ENCODE measurements at places on chromosomes 13 and 19.

- no peak for DNase-seq
These were observed 21.9 kb downstream of the SMIM24 start for GRCh38 chr19:3458229-3459088.

DNA sequence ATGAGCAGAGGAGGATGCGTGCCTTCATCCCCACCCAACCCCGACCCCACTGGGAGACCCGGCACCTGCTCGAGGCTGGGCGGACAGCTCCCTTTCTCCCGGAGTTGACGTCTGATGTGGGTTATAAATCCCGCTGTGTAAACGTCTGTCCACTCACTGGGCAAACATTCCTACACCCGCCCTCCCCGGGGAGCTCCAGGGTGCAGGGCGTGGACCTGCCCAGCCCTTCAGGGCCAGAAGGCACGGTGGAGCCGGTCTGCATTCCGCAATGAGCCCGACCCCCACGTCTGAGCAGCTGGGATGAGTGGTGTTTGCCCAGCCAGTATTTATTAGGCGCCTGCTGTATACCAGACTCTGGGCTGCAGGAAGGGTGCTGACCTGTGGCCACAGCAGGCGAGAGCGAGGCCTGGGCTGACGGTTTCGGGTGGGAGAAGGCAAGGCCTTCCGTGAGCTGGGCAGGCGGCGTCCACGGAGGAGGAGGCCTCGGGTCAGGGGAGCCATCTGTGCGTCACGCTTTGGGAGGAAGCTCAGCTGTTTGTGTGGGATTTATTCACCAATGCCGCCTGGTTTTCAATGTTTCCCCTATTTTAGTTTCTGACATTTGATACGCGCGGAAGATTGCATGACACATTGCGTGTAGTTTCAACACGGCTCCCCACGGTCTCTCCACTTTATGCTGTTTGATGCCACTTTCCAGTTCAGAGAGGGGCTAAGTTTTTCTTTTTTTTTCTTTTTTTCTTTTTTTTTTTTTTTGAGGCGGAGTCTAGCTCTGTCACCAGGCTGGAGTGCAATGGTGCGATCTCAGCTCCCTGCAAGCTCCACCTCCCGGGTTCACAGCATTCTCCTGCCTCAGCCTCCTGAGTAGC is 2.0 kb downstream of the MISP start:
- no peak for DNase-seq

GRCh38 chr19:3360421-3361383 is 5.7 kb upstream of the NFIC start:
- no peak for DNase-seq

GRCh38 chr13:96821381-96821780 is 172.9 kb downstream of the OXGR1 start:
- no peak for DNase-seq

DNA sequence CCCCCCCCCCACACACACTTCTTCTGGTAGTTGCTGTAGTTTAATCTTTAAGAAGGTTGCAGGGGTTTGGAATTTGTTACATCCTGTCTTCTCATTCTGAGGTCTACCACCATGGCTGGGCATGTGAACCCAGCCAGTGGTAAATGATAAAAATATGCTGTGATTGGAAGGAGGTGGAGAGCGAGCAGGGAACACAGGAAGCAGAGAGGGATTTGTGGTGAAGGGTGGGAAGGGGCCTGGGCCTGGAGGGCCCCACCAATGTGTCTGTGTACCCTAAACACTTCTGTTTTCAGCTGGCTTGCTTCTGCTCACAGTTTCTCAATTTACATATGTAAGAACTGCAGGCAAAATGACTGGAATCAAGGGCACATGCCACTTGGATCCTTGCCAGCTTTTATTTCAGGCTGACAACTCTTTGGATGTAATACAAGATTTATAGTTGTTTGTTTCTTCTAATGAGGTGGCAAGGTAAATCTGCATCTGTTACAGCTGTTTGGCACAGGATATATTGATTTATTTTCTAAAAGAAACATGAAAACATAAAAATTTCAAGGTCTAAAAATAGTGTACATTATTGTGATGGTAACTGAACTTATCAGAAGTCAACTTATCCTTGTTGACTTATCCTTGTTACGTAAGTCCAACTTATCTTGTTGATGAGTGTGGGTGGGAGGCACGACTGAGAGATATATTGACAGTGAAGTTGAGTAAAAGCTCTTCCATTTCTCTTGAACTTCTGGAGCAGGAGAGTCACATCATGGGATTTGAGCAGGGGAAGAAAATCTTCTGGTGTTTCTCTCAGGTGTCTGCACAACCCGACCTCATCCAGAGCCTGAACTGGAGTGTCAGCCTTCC is 313.2 kb downstream of the SHISA2 start:
- DNase-seq = no peak

- no peak for DNase-seq
These were observed 10.4 kb downstream of the LMNB2 start for GRCh38 chr19:2446381-2446780.

- no peak for DNase-seq
These were observed 144.1 kb upstream of the MIR17HG start for GRCh38 chr13:91203430-91203829.

All from stimulated activated CD8-positive, alpha-beta memory T cell treated with anti-CD3 and anti-CD28 coated beads, Interleukin-2, amount 100 ng/mL, for 48 hours (primary cell).